ENCODE measurements at places on chromosomes 13 and 19.

DNA sequence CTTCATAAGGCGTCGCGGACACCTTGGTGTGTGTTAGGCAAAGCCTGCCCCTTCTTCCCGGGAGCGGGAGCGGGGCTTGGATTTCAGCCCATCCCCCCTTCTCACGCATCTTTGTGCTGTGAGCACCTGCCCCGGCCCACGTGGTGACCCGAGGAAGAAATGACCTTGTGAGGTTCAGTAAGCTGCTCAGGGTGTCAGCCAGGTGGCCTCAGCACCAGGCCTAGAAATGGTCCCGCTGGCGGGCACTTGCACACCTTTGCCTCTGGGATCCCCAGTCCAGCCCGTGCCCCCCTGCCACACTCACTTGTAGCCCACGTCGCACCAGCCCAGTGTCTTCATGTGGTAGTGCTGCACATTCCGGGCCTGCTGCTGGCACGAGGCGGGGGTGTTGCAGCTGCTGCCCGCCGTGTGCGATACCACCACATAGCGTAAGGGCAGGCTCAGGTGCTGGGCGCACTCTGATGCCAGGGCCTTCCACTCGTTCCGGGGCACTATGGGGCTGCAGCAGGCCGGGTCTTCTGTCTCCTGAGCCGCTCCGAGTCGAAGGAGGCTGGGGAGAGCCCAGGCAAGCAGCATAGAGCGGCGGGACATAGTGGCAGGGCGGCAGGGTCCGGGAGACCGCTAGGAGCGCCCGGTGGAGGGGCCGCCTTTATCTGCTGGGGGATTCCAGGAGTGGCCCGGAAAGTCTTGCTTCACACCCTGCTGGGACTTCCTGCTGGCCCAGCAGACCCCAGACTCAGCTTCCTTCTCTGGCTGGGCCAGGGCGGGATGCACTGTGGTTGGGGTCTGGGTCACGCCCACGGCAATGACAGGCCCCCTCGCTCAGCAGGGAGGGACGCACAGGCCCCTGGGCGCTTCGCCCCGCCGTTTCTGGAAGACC lies at the start of gene PGLYRP1:
Gene PGLYRP1 (minus strand): TSS at position 623 of the 880 bp plus-strand sequence. CDS start 32 bp downstream, at position 591.
- no peak for DNase-seq

GRCh38 chr13:49369866-49370265 lies 74.0 kb downstream of the CAB39L start:
- DNase-seq: no peak

DNA sequence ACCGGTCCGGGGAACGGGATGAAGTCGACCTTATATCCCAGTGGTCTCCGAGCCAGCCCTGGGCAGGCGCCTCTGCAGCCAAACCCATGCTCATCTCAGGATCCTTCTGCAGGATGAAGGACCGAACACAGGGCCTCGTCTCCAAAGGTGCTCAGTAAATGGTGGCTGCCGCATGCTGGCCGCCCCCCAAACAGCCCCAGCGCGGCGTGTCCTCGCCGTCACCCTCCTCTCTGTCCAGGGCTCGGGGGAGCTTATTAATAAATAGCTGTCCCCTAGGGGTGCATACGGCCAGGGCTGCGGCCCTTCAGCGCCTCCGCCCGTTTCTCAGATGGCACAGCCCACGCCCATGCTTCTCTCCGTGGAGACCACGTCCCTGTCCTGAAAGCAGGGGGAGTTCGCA lies 32.6 kb upstream of the SPACA7 start:
- no peak for DNase-seq

GRCh38 chr13:94154367-94154766 lies 325.1 kb downstream of the DCT start:
- DNase-seq: no peak

GRCh38 chr13:25180775-25181537 lies 8.9 kb upstream of the AMER2 start:
- no peak for DNase-seq

GRCh38 chr13:66378894-66379293 lies 851.2 kb downstream of the PCDH9 start:
- DNase-seq: no peak
